ENCODE measurements at places on chromosomes 5 and 9. TPM values are rescaled to one million over a fixed set of nuclear protein-coding genes. Genes with fewer than 3 reads are reported as not detected.

GRCh38 chr5:115553082-115553481, 8.5 kb upstream of the FEM1C start:
- DNase-seq: no peak

DNA sequence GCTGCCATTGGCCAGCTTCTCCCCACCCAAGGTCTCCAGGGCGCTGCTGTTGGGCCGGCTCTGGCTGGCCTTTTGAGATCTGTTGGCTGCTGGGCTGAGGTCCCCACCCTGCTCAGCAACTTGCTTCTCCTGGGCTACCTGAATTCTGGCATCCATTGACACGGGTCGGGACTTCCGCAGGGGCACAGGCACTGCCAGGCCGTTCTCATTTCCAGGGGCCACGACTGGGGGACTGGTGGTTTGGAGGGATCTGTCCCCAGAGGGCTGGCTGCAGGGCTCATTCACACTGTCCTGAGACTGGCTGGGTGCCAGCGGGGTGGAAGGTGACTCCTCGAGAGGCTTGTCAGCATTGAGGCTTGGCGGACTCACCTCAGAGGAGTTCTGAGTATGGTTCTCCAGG, 87.1 kb upstream of the FBXW11 start:
- no peak for DNase-seq

- peak; percentile 40 for DNase-seq
These were observed 27.0 kb upstream of the COL15A1 start for GRCh38 chr9:98916660-98917059.

DNA sequence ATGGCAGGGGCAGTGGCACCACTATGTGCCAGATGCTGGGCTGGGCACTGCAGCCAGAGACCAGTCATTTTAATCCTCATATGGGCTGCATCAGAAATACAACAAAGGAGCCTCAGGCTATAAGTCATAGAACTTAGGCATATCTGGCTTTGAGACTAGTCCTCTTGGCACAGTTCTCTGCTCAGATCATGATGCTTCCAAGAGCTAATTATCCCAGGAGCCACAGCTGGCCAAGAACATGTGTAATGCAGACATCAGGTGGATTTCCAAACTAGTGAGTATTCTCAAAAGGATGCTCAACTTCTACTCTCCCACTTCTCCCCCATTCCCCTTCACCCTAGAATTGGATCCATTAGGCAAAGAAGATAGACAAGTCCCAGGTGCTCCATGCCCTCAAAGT, 562.2 kb upstream of the TRPC7 start:
- DNase-seq: no peak

The PAEP gene
- 0.09 TPM for polyA plus RNA-seq

The ZNF346 gene
- 16.9 TPM for polyA plus RNA-seq
